ENCODE measurements at places on chromosomes 7 and 10. TPM values are rescaled to one million over a fixed set of nuclear protein-coding genes. Genes with fewer than 3 reads are reported as not detected.

The LAMB1 gene
- 52.2 TPM for total RNA-seq

The PNLIP gene
- total RNA-seq, result not detected

The MPLKIP gene
- 19.7 TPM for total RNA-seq

The RAMP3 gene
- total RNA-seq, result 77.2 TPM

The ASAH2 gene
- total RNA-seq, result 1.8 TPM

DNA sequence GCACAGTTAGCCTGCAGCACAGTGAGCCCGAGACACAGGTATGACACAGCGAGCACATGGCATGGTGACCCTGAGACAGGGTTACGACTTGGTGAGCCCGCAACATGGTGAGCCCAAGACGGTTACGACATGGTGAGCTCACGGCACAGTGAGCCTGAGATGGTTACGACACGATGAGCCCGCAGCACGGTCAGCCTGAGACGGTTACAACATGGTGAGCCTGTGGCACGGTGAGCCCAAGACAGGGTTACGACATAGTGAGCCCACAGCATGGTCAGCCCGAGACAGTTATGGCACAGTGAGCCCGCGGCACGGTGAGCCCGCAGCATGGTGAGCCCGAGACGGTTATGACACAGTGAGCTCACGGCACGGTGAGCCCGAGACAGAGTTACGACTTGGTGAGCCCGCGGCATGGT lies 156.1 kb downstream of the MAD1L1 start:
- H3K4me3 ChIP-seq, result no peak overlapping the region
- no peaks in the 10 kb centered on the region for H3K4me1 ChIP-seq

DNA sequence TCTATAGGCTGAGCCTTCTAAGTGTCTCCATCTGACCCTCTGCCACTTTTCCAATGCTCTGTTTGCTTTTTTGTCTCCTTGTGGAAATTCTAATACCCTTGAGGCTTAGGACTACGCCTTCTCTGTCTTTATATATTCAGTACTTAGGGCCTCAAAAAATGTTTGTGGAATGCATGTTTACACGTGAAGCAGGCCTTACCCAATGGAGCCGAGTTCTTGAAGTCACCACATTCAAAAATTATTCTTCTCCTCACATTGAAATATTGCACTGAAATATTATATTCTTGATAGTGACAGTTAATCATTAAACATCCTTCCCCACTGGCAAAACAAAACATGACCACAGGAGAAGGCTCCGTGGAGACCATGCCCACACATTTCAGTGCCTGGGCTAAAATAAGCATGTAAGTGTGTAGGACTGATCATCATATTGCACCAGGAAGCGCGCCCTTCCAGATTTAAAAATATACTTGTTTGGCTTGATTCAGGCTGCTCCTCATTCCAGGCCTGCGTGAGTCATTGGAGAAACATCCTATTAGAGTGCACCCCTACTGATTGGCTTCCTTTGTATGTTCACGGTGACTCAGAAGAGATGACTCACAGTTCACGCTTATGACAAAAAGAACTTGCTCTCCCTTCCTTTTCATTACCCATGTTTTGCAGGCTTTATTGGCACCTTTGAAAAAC lies 307.4 kb upstream of the AOAH start:
- H3K27me3 ChIP-seq, result no peaks in the 10 kb centered on the region
- H3K4me1 ChIP-seq, result no peaks in the 10 kb centered on the region

- H3K27me3 ChIP-seq, result no peaks in the 10 kb centered on the region
- no peak for DNase-seq
- H3K27ac ChIP-seq, result no peak overlapping the region
- peaks cover 65% of the 10 kb centered on the region for H3K4me1 ChIP-seq
Measured at GRCh38 chr7:75920431-75921161, 5.6 kb downstream of the POR start.

DNA sequence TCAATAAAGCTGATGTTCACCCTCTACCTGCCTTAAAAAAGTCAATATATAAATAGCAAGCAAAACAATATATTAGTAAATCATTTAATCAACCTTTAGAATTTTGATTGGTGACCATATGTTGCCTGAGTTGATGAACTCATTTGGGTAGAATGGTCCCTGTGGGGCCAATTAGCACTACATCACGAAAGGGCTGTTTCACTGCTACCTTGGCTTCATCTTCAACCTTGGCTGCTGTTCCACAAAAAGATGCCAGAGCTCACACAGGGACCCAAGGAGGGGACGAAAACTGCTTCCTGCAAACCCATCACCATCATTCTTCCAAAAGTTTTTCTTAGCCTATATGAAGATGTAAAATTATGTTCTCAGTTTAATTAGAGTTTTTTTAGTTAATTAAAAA lies 35.4 kb upstream of the HBP1 start:
- no peaks in the 10 kb centered on the region for H3K27me3 ChIP-seq
- no peak for DNase-seq
- no peak overlapping the region for H3K27ac ChIP-seq
- no peaks in the 10 kb centered on the region for H3K36me3 ChIP-seq
- H3K4me1 ChIP-seq, result no peaks in the 10 kb centered on the region
- H3K4me3 ChIP-seq, result no peak overlapping the region

GRCh38 chr10:100130831-100131230 lies 49.2 kb upstream of the CPN1 start:
- no peaks in the 10 kb centered on the region for H3K36me3 ChIP-seq
- H3K4me1 ChIP-seq, result no peaks in the 10 kb centered on the region
- H3K4me3 ChIP-seq, result no peak overlapping the region
- DNase-seq, result no peak
- no peak overlapping the region for H3K27ac ChIP-seq

DNA sequence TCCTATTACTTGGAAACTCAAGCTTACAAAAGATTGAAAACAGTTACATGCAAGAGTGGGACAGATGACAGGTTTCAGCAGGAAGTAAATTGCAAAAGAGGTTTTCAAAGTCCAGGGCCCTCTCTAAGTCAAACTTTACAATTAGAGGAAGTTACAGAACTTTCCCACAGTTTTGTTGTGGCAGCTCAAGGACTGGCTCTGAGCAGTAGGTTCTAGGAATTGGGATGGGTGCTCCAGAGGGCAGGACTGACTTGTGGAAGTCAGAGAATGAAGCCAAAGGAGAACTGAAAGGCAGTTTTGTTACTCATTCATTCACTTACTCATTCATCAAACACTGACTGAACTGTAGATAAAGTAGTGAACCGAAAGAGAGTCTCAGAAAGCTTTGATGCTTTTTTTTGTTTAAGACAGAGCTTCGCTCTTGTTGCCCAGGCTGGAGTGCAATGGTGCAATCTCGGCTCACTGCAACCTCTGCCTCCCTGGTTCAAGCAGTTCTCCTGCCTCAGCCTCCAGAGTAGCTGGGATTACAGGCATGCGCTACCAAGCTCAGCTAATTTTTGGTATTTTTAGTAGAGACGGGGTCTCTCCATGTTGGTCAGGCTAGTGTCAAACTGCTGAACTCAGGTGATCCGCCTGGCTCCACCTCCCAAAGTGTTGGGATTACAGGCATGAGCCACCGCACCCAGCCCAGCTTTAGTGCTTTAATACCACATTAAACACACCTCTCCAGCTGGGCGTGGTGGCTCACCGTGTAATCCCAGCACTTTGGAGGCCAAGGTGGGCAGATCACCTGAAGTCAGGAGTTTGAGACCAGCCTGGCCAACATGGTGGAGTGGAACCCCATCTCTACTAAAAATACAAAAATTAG lies 66.8 kb upstream of the CCNJ start:
- no peak overlapping the region for H3K4me3 ChIP-seq
- H3K27ac ChIP-seq, result no peak overlapping the region
- H3K27me3 ChIP-seq, result no peaks in the 10 kb centered on the region
- no peak for DNase-seq

- no peak overlapping the region for H3K27ac ChIP-seq
- no peaks in the 10 kb centered on the region for H3K4me1 ChIP-seq
- H3K27me3 ChIP-seq, result no peaks in the 10 kb centered on the region
- H3K4me3 ChIP-seq, result no peak overlapping the region
Measured at GRCh38 chr7:19247017-19247416, 101.8 kb upstream of the FERD3L start.

DNA sequence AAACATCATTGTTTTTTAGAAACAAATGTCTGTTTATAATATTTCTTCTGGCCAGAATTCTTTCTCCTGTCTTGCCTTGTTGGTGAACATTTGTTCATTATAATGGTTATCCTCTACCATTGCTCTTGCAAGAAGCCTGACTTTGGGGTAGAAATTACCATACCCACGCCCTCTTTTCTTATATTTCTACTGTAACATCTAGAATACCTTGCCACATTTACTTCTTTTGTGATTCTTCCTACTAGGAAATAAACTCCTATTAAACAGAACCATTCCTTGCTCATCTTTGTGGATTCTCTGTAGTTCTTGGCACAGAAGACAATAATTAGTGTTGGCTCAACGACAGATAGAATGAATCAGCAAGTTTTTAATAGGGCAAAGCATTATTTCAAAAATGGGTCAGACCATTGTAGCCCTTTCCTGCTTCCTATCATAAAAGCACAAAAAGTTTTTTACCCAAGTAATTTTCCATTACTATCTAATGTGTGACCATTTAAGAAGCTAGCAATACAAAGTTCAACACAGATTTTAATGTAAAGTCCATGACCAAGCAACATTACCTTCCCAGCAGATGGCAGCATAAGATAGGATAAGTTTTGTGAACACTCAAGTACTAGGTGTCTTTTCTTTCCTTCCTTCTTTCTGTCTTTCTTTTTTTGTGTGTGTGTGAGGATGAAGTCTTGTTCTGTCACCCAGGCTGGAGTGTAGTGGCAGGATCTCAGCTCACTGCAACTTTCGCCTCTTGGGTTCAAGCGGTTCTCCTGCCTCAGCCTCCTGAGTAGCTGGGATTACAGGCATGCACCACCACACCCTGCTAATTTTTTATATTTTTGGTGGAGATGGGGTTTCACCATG lies 270.4 kb downstream of the HGF start:
- no peaks in the 10 kb centered on the region for H3K36me3 ChIP-seq
- H3K4me3 ChIP-seq, result no peak overlapping the region
- H3K27me3 ChIP-seq, result no peaks in the 10 kb centered on the region
- peaks cover 12% of the 10 kb centered on the region for H3K4me1 ChIP-seq

DNA sequence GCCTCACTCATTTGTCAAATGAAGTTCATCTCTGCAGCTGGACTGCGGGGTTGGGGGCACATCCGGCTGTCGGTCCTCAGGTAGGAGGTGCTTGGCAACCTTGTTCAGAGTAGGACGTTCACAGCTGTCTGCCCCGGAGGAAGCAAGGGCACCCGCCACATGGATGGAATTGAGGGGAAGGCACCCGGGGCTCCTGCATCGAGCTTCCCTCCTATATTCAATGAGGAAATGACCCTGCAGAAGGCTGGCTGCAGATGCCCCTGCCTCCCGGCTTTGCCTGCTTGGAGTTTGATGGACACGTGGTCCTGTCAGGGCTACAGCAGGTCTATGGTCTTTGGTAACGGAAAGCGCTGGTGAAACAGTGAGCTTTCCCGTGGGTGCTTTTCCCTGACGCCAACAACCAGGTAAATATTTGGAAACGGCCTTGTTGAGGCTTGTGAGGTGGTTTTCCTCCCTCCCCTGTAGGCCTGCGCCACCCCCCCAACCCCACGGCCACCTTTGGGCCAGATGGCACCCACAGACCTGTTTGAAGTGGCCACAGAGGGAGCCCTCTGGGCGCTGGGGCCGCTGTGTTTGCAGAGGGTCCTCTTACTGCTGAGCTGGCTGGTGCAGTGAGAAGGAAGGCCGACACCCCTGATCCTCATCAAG lies 32.9 kb downstream of the HTRA1 start:
- H3K27me3 ChIP-seq, result no peaks in the 10 kb centered on the region
- peak overlapping the region; percentile 63 for H3K27ac ChIP-seq
- H3K4me3 ChIP-seq, result no peak overlapping the region
- no peak for DNase-seq

- peak; percentile 72 for DNase-seq
- no peaks in the 10 kb centered on the region for H3K36me3 ChIP-seq
- peaks cover 5% of the 10 kb centered on the region for H3K4me1 ChIP-seq
- H3K27ac ChIP-seq, result peak within 1 kb of the TSS; percentile 79
Measured at GRCh38 chr10:47384148-47384921, at the start of gene ZNF488. Gene ZNF488, minus strand, starts transcription at chr10:47384293. Its CDS starts 15,464 bp downstream, at chr10:47368829.

DNA sequence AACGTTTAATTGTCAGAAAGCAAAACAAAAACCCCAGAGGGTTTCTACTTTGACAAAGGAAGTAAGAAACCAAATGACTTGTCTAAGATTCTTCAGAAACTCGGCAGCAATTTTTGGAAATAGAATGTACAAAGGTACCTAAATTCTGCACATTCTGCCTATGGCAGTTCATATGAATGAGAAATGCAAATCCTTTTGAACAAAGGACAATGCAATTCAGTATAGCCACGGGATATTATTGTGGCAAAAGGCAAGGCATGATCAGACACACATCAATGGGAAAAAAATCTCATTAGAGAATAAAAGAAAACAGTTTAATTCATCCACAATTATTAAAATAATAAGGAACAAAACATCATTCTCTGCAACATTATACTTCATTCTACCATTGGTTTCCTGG lies 93.4 kb downstream of the SEMA3C start:
- no peak overlapping the region for H3K4me3 ChIP-seq
- no peaks in the 10 kb centered on the region for H3K27me3 ChIP-seq
- H3K27ac ChIP-seq, result no peak overlapping the region
- H3K36me3 ChIP-seq, result no peaks in the 10 kb centered on the region
- DNase-seq, result no peak
- peaks cover 11% of the 10 kb centered on the region for H3K4me1 ChIP-seq

- no peak for DNase-seq
- H3K4me3 ChIP-seq, result no peak overlapping the region
- no peak overlapping the region for H3K27ac ChIP-seq
- H3K27me3 ChIP-seq, result no peaks in the 10 kb centered on the region
- H3K36me3 ChIP-seq, result no peaks in the 10 kb centered on the region
- H3K4me1 ChIP-seq, result no peaks in the 10 kb centered on the region
Measured at GRCh38 chr10:67808704-67809103, 29.3 kb downstream of the DNAJC12 start.

DNA sequence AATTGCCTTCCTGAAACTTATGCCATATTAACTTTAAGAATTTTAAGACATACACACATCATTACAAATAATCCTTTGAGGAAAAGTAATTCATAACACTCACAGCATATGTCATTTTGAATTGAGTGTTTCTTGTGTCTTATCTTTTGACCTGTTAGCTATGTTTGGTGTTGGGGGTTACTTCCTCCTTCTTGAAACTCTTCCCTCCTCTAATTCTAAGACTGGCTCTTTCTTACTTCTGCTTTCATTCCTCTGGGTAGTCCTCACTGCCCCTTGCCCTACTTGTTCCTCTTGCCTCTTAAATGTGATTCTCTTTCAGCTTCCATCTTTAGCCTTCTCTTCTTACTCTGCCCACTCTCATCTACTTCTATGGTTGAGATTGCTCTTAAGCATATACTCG lies 28.3 kb upstream of the PIP4K2A start:
- DNase-seq, result no peak
- H3K4me1 ChIP-seq, result no peaks in the 10 kb centered on the region
- no peak overlapping the region for H3K27ac ChIP-seq
- H3K27me3 ChIP-seq, result no peaks in the 10 kb centered on the region

GRCh38 chr7:18109762-18110161 lies 82.1 kb upstream of the PRPS1L1 start:
- H3K27me3 ChIP-seq, result no peaks in the 10 kb centered on the region
- H3K36me3 ChIP-seq, result no peaks in the 10 kb centered on the region

- H3K4me1 ChIP-seq, result no peaks in the 10 kb centered on the region
- no peaks in the 10 kb centered on the region for H3K36me3 ChIP-seq
- DNase-seq, result no peak
- no peak within 1 kb of the TSS for H3K27ac ChIP-seq
- H3K4me3 ChIP-seq, result no peak within 1 kb of the TSS
- no peaks in the 10 kb centered on the region for H3K27me3 ChIP-seq
Measured at GRCh38 chr10:13234172-13234571, at the start of gene UCMA. Gene UCMA, minus strand, starts transcription at chr10:13234374. Its CDS starts 116 bp downstream, at chr10:13234258.

Data from right atrium auricular region (tissue), 2 donors.